Activated naive CD4-positive, alpha-beta T cell treated with Interleukin-2 at 50 U/mL for 16 hours (primary cell): ENCODE measurements at places on chromosomes 3 and 15.

- no peak for DNase-seq
Measured at GRCh38 chr3:154971341-154971740, 108.8 kb upstream of the MME start.

GRCh38 chr3:143531101-143531500 is 317.2 kb downstream of the SLC9A9 start:
- DNase-seq, result no peak

DNA sequence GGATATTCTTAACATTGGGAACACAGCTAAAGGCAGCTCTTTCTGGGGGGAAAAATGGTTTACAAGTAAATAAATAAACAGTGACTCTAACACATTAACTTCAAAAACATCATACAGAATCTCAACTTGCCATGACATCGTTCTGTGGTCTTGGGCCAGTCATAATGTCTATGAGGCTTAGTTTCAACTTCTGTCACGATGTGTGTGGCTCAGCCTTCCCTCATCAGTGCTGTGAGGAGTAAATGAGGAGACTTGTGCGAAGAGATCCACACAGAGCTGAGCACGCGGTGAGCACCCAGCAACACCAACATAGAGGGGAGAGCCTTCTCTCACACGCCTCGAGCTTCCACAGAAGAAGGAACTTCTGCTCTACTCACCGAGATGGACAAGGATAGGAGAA is 49.0 kb downstream of the DZIP1L start:
- no peak for DNase-seq

- no peak for DNase-seq
Measured at GRCh38 chr3:36734742-36735141, 29.6 kb downstream of the DCLK3 start.

DNA sequence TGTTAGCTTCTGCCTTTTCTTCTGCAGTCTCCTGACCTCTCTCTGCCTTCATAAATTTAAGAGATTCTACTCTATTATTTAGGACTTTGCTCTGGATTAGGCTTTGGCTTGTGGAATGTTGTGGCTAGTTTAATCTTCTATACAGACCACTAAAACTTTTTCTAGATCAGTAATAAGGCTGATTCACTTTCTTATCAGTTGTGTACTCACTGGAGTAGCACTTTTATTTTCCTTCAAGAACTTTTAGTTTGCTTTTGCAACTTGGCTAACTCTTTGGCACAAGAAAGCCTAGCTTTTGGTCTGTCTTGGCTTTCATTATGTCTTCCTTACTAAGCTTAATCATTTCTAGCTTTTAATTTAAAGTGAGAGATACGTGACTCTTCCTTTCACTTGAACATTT is 265.5 kb upstream of the TBC1D5 start:
- DNase-seq, result no peak

DNA sequence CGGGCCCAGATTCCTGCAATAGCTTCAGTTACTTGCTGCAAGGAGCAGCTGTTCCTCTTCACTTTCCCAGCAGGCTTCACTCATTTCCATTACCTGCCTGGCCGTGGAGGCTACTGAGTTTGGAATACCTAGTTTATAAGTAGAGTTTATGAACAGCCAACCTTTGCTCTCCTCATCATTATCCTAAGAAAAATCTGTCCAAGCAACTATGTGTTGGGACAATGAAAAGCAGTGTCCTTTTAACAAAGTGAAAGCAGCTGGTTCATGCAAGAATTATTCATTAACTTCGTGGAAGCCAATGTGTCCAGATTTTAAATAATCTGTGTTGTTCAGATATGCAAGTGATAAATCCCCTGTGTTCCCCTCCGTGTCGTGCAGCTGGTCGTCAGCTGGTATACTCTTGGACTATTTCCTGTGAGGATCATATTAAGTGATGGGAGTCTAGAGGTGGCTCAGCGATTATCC is 39.3 kb upstream of the SSR3 start:
- no peak for DNase-seq

GRCh38 chr15:90205886-90206285 is 4.8 kb downstream of the SEMA4B start:
- no peak for DNase-seq

DNA sequence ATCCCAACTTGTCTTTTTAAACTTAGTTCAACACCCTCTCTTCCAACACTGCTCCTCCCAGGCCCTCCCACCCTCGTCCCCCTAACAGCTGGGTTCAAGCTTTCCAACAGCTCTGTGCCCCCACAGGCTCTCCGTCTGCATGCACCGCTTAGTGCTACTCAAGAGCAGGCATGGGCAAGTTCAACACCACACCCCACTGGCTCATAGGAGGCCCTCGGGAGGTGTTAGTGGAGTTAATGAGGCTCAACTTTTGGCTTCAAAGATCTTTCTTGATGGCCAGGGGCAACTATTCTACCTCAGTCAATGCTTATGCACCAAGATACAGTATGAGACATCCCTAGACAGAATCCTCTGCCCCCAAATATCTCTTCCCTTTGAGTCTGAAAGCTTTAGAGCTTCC is 114.4 kb downstream of the ANP32A start:
- no peak for DNase-seq

- no peak for DNase-seq
Measured at GRCh38 chr3:49591615-49592014, 37.3 kb downstream of the BSN start.

DNA sequence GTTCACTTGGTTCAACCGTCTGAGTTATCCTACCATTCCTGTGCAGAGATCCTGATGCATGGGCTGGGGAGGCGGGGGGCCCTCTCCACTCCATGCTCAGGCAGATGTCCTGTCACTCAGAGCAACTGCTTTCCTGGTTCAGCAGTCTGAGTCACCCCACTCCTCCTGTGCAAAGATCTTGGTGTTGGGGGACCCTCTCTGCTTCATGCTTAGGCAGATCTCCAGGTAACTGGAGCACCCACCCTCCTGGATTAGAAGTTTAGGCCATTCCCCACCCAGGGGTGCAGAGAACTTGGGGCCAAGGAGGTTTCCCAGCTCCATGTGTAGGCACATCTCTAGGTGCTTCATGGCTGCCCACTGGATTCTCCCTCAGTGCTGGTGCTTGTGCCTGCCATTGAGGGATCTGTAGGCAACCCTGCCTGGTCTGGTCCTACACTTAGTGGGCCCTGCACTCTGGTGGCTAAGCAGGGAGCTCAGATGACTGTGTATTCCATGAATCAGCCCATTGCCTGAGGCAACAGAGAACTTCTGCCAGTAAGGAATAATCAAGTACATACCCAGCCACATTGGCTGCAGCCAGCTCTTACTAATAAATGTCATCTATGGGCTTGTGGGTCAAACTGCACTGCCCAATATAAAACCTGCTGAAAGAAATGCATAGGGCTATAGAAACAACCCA is 465.4 kb upstream of the THBS1 start:
- no peak for DNase-seq

DNA sequence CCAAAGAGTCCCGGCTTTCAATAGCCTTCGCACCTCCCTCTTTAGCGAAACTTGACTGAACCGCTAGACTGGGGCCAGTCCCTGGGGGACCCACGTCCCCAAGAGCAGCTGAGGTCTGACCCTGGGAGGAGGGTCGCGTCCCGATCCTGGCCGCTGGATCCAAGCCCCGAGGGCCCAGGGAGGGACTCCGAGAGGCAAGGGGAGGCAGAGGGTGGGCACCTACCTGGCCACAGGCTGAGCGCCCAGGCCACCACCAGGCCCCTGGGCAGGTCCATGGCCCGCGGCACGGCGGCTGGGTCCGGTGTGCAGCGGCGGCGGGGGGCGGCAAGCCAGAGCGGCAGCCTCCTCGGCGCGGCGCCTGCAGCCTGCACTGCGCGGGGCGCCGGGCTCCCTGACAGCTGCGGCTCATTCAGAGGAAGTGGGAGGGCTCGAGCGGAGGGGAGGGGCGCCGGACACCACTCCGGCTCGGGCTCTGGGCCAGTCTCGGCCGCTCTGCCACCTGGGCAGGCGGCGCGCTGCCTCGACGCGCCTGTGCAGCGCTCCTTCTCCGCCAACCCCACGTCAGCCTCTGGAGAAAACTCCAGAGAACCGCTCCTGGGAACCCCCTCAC is at the start of gene ITGA11:
ITGA11 (minus strand) TSS at position 372 of the 610 bp plus-strand sequence; CDS start at position 275, 97 bp downstream.
- no peak for DNase-seq

DNA sequence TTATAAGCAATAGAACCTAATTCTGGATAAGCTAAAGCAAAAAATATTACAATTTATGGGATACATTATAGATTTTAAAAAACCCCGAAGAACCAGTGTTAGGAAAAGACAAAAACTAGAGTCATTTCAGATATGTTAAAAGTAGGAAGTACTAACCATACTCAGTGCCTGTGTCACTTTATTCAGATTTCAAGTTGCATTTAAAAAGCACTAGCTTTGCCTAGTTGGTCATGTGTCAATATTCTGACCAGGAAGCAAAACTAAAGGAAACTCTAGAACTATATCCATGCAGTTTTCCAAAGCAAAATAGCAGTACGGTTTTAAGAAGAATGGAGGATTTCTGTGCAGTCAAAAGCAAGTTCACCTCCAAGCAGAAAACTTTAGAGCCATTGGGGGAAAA is 88.4 kb downstream of the RAP2B start:
- DNase-seq, result no peak

DNA sequence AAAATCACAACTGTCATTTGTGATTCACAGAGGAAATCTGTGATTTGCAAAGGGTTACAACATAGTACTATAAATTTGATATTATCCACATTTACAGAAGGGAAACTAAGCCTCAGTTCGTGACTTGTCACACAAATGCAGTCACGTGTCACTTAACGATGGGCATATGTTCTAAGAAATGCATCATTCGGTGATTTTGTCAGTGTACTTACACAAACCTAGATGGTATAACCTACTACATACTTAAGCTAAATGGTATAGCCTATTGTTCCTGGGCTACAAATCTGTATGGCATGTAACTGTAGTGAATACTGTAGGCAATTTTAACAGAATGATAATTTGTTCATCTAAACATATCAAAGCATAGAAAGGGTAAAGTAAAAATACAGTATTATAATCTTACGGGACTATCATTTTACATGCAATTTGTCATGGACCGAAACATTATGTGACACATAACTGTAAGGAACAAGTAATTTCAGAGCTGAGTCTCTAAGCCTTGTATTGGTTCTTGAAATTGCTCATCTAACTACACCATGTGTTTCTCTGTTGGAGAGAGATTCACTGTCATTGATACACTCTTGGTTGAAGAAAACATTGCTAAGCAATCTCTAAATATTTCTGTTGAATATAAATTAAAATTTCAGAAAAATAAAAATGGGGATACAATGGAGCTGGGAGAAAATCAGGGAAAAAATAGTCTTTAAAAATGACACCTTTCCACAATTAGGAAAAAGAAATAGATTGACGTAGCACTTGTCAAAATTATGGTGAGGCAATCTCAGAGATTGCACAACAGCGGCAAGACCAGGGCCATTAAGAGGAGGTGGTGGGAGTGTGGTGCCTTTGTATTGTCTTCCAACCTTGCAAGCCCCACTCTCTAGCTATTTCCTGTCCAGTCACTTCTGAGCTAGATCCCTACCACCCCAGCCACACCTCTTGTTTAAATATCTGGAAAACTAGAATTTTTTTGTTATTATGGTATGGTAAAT is 645.8 kb upstream of the TBL1XR1 start:
- no peak for DNase-seq

DNA sequence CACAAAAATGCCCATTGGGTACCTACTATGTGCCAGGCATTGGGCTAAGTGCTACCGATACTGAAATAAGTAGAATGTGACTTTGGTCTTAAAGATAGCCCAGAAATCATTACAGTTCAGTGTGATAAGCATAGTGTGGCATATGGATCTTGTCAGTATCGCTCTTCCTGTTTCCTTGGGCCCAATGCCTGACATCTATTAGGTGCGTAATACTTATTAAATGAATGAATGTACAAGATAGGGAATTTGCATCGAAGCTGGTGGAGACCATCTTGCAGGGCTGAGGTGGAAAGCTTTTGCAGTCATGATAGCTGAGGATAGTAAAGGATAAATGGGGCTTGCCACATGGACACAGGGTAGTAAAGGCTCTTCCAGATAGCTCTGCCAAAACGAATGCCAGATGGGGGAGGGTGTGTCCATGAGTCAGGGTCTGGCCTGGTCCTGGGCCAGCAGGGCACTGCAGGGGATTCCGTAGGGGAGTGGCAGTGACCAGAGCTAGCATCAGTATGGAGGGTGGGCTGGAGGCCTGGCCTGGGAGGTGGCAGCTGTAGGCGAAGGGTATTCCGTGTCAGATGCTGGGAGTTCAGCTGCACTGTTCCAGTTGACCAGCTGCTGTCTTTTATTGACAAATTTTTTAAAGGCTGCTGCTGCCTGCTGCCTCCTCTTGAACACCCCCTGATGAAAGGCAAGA is 23.5 kb downstream of the TSEN2 start:
- no peak for DNase-seq

DNA sequence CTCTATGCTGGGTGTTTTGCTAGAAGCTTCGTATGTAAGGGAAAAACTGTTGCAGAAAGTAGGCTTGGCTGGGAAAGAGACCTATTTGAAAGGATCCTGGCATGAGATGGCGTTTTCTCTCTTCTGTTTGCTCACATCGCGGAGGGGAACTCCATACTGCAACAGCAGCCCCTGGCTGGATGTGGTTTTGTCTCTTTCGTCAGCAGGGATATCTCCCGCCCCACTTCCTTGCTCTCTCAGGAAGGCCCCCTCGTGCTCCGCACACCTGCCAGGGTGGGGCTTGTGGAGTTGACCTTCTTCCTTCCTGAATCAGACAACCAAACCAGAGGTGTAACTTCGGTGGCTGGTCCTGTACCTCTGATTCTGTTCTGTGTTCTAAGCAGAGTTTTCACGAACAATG is 26.4 kb upstream of the MYZAP start:
- peak; percentile 25 for DNase-seq

- no peak for DNase-seq
Measured at GRCh38 chr3:132629928-132630327, 29.7 kb downstream of the ACAD11 start.

GRCh38 chr3:62149539-62149938 is 223.8 kb downstream of the FEZF2 start:
- no peak for DNase-seq

DNA sequence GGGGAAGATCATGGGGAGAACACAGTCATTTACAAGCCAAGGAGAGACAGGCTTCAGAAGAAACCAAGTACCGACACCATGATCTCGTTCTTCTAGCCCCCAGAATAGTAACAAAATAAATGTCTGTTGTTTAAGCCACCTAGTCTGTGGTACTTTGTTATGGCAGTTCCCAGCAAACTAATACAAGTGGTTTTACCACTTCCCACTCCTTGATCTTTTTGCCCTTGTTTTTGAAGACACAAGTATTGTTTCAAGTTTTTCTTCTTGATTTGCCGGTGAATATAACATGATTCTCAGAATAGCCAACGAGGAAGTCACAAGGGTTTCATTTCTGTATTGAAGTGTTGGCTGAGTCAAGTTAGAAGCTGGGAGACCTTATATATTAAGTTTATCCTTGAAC is 220.3 kb downstream of the SOX2 start:
- no peak for DNase-seq

DNA sequence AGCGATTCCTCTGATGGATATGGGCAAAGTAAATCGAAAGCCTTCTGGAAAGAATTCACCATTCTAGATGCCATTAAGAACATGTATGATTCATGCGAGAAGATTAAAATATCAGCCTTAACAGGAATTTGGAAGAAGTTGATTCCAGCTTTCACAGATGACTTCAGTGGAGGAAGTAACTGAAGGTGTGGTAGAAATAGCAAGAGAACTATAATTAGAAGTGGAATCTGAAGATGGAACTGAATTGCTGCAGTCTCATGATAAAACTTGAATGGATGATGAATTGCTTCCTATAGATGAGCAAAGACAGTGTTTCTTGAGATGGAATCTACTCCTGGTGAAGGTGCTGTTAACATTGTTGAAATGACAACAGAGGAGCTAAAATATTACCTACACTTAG is 30.1 kb upstream of the TBC1D23 start:
- no peak for DNase-seq

GRCh38 chr3:74055061-74055460 is 430.3 kb upstream of the PDZRN3 start:
- no peak for DNase-seq
